ENCODE measurements at places on chromosomes 12 and 14. TPM values are rescaled to one million over a fixed set of nuclear protein-coding genes. Genes with fewer than 3 reads are reported as not detected.

- H3K27me3 ChIP-seq: peaks cover 6% of the 10 kb centered on the region
- H3K36me3 ChIP-seq: no peaks in the 10 kb centered on the region
- no peak overlapping the region for H3K4me3 ChIP-seq
- no peak overlapping the region for H3K27ac ChIP-seq
Measured at GRCh38 chr14:24631749-24632335, 2.1 kb downstream of the GZMB start.

- H3K4me1 ChIP-seq: no peaks in the 10 kb centered on the region
- no peaks in the 10 kb centered on the region for H3K36me3 ChIP-seq
- no peak overlapping the region for H3K27ac ChIP-seq
- no peak for DNase-seq
- H3K4me3 ChIP-seq: no peak overlapping the region
Measured at GRCh38 chr14:93715279-93715927, 72.9 kb downstream of the PRIMA1 start.

The NKX2-1 gene
- total RNA-seq: not detected

GRCh38 chr12:64916411-64917261, 92.2 kb downstream of the TBC1D30 start:
- no peak overlapping the region for H3K4me3 ChIP-seq
- H3K4me1 ChIP-seq: no peaks in the 10 kb centered on the region
- no peak overlapping the region for H3K27ac ChIP-seq
- peaks cover 3% of the 10 kb centered on the region for H3K27me3 ChIP-seq
- no peak for DNase-seq

- no peak overlapping the region for H3K27ac ChIP-seq
- H3K36me3 ChIP-seq: no peaks in the 10 kb centered on the region
- no peak for DNase-seq
- H3K4me3 ChIP-seq: no peak overlapping the region
- H3K4me1 ChIP-seq: peaks cover 18% of the 10 kb centered on the region
- no peaks in the 10 kb centered on the region for H3K27me3 ChIP-seq
Measured at GRCh38 chr12:88411689-88412088, 168.6 kb downstream of the KITLG start.

DNA sequence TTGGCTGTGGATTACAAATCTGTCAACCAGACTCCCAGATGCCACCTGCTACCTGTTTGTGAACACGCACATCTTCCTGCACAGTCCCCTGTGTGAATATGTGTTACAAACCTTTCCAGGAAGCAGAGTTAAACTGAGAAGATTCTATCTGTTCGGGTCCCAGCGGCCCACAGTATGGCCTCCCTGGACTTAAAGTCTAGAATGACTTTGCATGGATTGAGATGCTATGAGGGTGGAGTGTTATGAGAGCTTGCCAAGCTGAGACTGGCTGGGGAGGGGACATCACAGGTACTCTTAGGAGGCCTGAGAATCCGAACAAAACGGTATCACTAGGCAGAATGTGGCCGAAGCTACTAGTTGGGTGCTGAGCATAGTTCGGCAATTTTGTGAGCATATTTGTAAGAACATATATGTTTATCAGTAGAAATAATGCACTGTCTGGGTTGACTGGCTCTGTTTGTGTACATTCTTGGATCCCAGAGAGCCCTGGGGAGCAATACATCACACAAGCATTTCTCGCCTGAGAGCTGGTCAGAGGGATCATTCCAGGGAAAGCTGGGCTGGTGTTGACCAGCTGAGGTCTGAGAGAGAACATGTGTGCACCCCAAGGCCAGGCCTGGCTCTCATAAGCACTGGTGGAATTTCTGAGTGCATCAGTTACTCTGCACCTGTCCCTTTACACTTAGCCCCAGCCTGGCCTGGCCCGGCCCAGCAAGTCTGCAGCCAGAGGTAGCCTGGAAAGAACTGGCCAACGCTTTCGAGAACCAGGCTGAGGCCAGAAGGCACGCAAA, 29.8 kb upstream of the LTBP2 start:
- H3K4me3 ChIP-seq: no peak overlapping the region
- H3K27ac ChIP-seq: no peak overlapping the region
- peaks cover 14% of the 10 kb centered on the region for H3K4me1 ChIP-seq
